ENCODE measurements at places on chromosomes 5 and 9. TPM values are rescaled to one million over a fixed set of nuclear protein-coding genes. Genes with fewer than 3 reads are reported as not detected.
A peak's percentile ranks its signal among the peaks of the same experiment; 100 is the strongest.

GRCh38 chr9:106929471-106930177 is 66.7 kb downstream of the ZNF462 start:
- no peak for DNase-seq

DNA sequence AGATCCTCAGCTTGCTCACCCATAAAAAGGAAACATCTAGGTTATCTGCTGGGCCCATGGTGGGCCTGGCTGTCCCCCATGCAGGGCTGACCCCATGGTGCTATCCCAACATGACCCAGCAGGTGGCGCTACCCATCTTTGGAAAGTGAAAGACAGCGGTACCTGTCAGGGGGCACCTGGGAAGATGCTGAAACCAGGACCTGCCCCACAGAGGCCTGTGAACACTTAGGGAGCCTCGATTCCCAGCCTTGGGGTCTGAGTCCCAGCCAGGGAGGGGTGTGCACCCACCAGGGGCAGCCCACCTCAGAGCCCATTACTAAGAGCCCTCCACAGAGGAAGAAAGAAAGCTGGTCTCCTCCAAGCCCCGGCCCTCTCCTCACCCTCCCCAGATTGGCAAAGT is 46.6 kb upstream of the IPPK start:
- peak; percentile 24 for DNase-seq

OLFML2A gene
- total RNA-seq: 4.3 TPM

GABRP gene
- total RNA-seq: not detected

DMRT3 gene
- not detected for total RNA-seq
